ENCODE measurements at places on chromosomes 12 and 14.

GRCh38 chr14:78358591-78358990, 188.4 kb downstream of the NRXN3 start:
- DNase-seq, result no peak

DNA sequence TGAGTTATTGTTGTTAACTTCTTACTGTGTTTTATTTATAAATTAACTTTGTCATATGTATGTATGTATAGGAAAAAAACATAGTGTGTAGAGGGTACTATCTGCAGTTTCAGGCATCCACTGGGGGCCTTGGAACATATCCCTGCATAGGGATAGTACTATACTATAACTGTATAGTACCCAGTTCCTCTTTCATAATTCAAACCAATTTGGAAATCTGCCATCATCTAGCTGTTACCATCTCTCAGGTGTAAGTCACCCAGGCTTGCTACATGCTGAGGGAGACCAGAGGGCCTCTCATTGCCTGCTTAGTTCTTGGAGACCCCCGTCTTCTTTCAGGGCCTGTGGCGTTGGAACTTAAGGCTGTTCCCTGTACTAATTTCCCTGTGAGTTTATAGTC, 12.9 kb upstream of the DCD start:
- no peak for DNase-seq

DNA sequence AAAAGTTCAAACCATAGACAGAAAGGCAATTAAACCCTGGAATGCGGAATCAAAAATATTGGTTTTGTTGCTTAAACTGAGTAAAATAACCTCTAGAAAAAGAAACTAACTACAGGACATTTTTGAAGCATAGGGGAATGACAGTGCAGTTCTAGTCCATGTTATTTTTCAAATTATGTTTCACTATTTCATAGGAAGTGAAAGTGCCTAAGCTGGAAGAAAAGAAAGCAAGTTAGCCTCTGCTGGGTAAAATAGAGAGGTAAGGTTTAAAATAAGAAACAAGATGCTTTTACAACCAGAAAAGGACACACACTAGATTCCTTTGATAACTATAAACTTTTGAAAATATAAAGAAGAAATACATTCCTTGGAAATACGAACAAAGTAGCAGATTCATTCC, 1.1 kb downstream of the CLECL1 start:
- DNase-seq, result no peak

- DNase-seq, result peak; percentile 23
These were observed 7.8 kb downstream of the ADIPOR2 start for GRCh38 chr12:1698720-1699119.

DNA sequence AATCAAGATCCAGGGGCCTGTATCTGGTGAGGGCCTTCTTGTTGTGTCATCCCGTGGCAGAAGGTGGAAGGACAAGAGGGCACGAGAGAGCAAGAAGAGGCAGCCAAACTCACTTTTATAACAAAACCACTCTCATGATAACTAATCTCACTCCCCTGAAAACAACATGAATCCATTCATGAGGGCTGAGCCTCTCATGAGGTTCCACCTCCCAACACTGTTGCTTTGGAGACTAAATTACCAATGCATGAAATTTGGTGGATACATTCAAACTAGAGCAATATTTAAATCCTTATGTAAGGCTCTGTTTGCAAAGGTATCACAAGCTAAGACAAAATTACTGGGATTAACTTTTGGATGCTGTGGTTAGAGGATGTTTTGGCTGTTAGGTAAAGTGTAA, 470.1 kb upstream of the NOVA1 start:
- no peak for DNase-seq

- no peak for DNase-seq
These were observed 73.8 kb upstream of the DCN start for GRCh38 chr12:91256411-91256810.

GRCh38 chr14:94864387-94865195, 94.7 kb upstream of the GSC start:
- DNase-seq, result peak; percentile 42

DNA sequence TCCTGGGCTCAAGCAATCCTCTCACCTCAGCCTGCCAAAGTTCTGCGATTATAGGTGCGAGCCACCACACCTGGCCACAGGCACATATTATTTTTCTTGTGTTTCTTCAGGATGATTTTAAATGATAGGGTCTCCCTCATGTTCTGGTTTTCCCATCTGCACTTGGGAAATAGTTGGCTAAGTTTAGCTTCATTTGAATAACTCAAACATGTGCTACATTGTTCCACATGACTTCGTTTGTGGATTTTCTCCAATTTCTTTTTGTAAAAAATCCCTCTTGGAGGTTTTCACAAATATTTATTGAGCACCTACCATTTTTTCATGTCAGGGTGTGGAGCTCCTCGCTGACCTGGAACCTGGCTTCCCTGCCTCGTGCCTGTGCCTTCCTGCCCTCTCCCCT, 55.2 kb upstream of the GNPNAT1 start:
- no peak for DNase-seq

DNA sequence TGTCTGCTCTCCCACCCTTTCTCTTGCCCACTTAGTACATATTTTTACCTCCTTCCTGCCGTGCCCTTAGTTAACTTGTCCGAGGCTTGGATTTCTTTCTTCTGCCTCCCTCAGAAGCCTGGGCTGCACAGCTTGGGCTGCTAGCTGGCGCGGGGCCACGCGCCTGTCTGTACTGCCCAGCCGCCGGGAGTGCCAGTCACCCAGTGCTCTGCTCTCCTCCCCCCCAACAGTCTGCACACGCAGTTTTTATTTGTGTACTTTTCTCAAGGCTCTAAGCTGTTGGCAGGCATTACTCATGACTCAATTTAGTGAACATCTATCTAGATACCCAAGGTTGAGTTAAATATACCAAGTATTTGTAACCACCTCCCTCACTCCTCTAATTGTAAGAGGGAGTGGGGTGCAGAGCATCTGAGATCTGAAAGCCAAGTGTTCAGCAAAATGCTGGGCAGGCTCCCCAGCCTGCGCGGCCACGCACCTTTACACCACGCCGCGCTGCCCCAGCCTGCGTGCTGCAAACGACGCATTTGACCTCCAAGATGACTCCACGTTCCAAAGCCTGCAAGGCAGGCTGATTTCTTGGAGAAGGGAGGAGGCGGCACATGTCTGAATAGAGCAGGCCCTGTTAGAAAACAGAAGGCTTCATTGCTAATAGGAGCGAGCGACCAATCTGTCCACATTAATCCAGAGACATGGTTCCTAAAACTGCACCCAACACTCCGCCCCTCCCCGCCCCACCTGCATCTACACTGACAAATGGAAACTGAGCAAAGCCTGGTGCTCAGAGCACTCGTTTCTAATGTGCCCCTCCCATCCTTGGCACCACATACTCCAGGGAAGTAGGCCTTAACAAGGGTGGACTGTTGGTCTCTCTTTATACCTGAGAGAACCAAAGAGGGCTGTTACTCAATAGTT, 18.2 kb upstream of the CACNA2D4 start:
- DNase-seq, result no peak

DNA sequence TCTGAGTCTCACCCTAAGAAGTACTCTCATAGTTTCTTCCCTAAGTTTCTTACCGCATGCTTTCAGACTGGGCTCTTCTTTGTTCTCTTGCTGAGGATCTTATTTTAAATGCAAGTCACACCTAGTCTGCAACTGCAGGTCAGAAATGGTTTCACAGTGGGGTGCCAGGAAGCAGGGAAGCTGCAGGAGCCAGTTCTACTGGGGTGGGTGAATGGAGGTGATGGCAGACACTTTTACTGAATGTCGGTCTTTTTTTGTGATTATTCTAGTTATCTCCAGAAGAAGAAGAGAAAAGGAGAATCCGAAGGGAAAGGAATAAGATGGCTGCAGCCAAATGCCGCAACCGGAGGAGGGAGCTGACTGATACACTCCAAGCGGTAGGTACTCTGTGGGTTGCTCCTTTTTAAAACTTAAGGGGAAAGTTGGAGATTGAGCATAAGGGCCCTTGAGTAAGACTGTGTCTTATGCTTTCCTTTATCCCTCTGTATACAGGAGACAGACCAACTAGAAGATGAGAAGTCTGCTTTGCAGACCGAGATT, 1.7 kb downstream of the FOS start:
- peak; percentile 89 for DNase-seq

DNA sequence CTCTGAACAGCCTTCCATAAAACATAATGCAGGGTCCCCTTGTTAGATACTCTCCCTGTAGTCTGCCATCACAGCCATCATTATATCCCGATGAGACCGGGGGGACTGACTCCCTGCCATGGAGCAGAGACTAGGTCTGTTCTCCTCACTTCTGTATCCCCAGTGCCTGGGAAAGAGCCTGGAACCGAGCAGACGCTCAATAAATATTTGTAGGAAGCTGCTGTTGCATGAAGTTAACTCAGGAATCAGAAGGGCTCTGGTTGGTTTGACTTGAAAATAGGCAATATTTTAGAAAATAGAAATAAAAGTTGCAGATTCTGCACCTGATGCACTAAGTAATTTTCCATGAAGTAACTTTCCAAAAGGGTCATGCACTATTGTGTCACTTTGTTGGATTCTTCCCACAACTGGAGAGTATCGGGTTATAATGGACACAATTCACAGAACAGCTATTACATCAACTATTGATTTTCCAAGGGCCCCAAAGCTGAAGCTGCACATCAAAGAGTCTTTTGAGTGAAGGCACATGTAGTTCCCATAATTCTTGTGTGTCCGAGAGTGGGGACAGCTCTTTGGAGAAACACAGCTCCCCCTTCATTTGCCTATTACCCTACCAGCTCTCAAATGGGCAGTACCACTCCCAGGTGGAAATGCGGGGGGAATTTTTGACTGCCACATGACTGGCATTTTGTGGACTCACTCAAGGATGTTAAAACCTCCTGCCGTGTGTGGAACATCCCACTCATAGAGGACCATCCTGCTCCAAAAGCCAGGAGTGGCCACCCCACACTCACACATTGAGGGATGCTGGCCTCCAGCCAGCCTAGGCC, 18.8 kb downstream of the CLMN start:
- DNase-seq, result no peak

DNA sequence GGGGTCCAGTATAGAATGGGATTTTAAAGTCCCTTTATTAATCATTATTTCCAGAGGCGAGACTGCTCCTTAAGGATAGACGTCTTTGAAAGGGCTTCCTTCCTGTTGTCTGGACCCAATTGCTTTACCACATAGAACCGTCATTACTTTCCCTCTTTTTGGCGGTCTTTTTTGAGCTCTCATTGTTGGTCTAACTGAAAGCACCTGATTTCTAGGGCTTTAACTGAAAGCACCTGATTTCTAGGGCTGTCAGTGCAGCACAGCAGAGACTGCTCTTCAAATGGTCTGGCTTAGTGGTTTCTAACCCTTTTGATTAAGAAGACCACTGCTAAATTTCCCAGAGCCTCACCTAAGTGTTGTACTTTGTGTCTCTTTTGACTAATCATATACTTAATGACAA, 95.8 kb downstream of the PRKCH start:
- DNase-seq, result no peak

DNA sequence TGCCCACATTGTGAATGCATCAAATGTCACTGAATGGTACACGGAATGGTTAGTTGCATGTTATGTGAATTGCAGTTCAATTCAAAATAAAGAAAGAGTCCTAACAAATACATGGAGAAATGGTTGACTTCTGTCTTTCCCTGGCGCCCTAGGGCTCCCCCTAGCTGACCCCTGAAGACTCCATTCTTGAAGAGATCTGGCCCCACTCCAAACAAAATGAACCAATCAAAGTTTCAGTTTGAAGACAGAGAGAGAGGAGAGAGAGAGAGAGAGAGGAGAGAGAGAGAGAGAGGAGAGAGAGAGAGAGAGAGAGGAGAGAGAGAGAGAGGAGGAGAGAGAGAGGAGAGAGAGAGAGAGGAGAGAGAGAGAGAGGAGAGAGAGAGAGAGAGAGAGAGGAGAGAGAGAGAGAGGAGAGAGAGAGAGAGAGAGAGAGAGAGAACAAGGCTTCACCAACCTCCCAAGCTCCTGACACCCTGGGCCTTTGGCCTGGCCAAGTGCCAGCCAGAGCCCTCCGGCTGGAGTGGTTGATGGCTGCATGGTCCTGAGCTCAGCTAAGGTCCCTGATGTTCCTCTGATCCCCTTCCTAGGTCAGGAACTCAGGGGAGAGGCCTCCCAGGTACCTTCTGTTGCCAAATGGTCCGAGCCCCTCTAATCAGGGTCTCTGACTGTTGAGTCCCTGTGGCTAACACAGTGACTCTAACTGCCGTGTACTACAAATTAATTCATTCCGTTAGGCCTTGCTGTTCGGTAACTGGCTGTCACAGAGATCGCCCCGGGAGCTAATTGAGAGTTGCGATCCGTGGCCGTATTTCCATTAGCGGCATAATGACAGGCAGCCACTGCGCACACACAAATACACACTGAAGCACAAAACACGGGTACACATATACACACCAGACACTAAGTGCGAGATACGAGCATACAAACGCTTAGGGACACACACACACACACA, 188.8 kb downstream of the ESRRB start:
- peak; percentile 85 for DNase-seq

DNA sequence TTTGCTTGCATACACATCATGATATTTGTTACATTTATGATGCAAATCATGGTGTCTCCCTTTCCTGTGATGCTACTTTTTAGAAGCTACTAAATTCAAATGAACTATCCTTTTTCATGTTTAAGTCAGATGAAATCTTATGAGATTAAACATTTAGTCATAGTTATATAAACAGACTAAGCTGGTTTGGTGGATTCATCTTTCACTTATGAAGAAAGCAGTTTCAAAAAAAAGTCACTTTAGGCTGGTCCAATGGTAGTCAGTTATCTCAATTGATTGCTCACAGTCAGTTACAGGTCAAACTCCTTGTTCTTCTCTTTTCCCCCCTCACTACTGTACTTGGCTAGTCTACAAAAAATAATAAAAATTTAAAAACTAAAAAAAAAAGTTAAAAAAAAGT, 19.7 kb downstream of the SYCP3 start:
- no peak for DNase-seq

Measured in mesendoderm (in vitro differentiated cells).